ENCODE measurements at places on chromosomes 2 and 18. TPM values are rescaled to one million over a fixed set of nuclear protein-coding genes. Genes with fewer than 3 reads are reported as not detected.

DNA sequence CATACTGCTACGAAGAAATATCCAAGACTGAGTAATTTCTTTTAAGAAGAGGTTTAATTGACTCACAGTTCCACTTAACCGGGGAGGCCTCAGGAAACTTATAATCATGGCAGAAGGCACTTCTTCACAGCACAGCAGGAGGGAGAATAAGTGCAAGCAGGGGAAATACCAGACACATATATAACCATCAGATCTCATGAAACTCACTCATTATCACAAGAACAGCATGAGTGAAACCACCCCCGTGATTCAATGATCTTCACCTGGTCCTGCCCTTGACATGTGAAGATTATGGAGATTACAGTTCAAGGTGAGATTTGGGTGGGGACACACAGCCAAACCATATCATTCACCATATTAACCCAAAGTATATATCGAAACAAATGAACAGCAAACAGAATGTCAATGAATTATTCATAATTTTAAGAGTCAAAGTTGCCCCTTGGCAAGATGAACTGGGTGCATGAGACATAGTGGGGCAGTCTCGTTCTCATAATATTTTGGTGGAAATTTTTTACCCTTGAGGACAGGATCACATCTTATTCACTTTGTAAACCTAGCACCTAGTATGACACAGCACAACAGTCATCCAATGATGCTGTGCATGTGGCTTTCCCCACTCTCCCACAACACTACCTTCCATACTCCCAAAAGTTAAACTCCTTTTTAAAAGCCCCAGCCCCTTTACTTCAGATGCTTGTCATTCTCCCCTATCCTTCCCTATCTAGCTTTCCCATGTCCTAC is 425.3 kb downstream of the ZEB2 start:
- peaks cover 8% of the 10 kb centered on the region for H3K36me3 ChIP-seq
- DNase-seq, result no peak
- no peak overlapping the region for H3K27ac ChIP-seq
- H3K4me3 ChIP-seq, result no peak overlapping the region

DNA sequence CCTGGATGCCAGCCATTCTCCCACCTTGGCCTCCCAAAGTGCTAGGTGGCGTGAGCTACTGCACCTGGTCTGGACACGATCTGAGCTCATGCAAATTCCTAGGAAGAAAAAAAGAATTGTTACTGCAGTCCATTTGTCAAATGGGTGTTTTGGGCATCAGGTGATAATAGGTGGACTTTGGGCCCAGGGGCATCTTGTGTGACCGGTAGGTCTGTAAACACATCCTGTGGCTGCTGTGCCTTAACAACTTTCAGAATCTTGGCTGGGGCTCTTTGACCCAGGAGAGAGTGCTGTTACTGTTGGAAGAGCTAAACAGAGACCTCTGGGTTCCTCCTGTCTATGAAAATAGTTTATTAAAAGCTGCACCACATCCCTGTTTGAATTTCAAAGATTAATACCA is 34.9 kb upstream of the TFCP2L1 start:
- no peaks in the 10 kb centered on the region for H3K4me1 ChIP-seq
- no peaks in the 10 kb centered on the region for H3K36me3 ChIP-seq
- H3K27ac ChIP-seq, result no peak overlapping the region

The CFAP65 gene
- total RNA-seq, result 0.48 TPM

The RNU2-63P gene
- total RNA-seq, result 5.2 TPM

The PSMA8 gene
- total RNA-seq, result not detected
